ENCODE measurements at places on chromosomes 16 and 17.

DNA sequence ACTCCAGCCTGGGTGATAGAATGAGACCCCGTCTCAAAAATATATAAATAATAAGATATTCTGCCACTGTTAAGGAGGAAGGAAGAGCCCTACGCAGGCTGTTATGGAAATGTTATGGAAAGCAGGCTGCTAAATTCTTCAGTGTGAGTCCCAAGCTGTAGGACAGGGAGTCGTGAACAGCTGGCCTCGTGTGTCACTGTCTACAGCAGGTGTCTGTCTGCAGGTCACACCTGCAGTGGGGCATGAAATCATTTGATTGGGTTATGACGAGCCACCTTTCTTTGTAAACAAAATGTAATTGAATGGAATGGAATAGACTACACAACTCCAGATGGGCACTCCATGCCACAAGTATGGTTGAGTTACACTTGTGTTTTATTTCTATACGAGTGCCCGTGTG lies 15.6 kb upstream of the LITAF start:
- DNase-seq: no peak

DNA sequence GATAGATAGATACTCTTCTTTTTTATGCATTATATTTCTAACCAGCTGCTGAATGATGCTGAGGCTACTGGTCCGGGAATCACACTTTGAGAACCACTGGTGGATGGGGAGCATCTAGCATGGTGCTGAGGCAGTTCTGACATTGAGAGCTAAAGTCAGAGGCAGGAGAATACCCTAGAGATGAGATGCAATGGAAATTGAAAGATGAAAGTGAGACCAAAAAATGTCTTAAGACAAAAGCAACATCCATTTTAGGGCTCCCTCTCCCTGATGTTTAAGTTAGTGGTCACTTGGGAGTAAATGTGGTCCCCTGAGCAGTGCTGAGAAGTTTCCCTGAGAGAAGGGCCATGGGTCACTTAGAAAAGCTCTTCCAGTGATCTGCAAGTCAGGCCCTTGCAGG lies 6.8 kb downstream of the PCTP start:
- DNase-seq: no peak

DNA sequence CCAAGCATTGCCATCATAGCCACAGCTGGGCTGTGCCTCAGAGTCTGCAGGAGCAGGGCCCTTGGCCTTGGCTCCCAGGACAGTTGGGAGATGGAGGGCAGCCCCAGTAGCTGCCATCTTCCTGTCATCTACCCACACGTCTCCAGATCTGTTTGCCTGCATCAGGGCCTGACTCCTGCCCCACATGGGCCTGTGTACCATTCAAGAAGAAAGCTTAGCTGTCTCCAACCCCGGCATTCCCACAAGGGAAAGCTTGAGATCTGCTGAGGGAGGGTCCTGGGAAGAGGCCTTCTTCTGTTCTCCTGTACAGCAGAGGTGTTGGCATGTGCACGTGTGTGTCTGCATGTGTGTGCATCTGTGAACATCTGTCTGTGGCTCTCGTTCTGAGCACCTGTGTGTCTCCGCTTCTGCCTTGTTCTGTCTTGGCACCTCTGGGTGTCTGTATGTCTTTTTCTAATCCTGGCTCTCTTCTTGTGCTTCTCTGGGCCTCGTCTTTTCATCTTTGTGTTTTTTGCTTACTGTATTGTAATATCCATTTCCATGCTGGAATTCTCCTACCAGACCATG lies 122.2 kb downstream of the MRM1 start:
- no peak for DNase-seq

GRCh38 chr17:69048634-69049033 lies 12.1 kb downstream of the ABCA9 start:
- DNase-seq: no peak

DNA sequence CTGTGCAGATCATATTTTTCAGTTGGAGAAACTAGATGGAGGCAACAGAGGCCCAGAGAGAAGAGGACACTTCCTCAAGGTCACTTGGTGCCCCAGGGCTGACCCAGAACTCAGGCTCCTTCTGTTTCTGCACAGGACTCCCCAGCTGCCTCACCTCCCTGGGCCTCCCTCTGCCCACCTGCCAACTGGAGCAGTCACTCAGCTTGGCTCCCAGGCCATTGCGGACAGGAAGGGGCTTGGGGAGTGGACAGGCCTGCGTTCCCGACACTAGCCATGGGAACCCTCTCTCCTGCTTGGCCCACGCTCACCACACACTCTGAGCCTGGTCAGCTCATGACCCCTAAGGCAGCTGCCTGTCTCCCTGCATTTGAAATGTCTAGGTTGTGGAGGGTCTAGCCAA lies 78.1 kb upstream of the BRD7 start:
- DNase-seq: no peak

GRCh38 chr17:37614823-37615222 lies 5.6 kb upstream of the SYNRG start:
- no peak for DNase-seq

GRCh38 chr16:72858665-72859493 lies 189.0 kb downstream of the ZFHX3 start:
- no peak for DNase-seq

DNA sequence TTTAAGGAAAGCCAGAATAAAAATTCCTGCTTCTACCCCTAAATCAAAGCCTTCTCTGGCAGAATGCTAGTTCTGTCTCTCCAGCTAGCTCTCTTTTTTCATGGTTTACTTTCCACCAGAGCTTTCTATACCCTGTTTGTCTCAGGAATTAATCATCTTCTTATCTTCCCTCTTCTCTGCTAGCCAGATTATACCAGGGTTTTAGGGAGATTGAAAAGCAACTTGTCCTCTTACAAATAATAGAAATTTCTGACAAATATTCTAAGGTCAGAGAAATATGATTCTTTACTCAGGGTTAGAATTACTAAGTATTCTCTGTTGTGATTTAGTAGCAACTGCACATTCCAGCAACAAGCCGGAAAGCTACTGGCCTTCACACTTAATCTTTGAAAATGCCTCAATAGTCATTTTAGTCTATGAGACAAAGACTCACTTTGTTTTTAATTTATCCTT lies 166.4 kb downstream of the TANC2 start:
- no peak for DNase-seq

- DNase-seq: no peak
Measured at GRCh38 chr17:46044989-46045388, 45.9 kb downstream of the STH start.

- DNase-seq: no peak
Measured at GRCh38 chr16:11682655-11683096, 14.4 kb downstream of the SNN start.

DNA sequence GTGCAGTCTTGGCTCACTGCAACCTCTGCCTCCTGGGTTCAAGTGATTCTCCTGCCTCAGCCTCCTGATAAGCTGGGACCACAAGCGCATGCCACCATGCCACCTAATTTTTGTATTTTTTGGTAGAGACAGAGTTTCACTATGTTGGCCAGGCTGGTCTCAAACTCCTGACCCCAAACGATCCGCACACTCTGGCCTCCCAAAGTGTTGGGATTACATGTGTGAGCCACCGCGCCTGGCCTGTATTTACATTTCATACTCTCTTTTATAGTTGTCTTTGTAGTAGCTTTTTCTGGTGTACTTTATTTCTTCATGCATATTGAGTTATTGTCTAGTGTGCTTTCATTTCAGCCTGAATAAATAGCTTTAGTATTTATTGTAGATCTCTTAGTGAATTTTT lies 10.1 kb upstream of the ADORA2B start:
- DNase-seq: no peak

- peak; percentile 39 for DNase-seq
Measured at GRCh38 chr16:28218109-28218508, 6.3 kb upstream of the XPO6 start.

GRCh38 chr16:56013962-56014552 lies 138.9 kb upstream of the CES5A start:
- DNase-seq: peak; percentile 1

- no peak for DNase-seq
Measured at GRCh38 chr16:51968749-51969148, 578.2 kb downstream of the TOX3 start.

GRCh38 chr17:74631468-74632450 lies 8.2 kb upstream of the CD300E start:
- DNase-seq: no peak
